ENCODE measurements at places on chromosomes 1 and 21.

DNA sequence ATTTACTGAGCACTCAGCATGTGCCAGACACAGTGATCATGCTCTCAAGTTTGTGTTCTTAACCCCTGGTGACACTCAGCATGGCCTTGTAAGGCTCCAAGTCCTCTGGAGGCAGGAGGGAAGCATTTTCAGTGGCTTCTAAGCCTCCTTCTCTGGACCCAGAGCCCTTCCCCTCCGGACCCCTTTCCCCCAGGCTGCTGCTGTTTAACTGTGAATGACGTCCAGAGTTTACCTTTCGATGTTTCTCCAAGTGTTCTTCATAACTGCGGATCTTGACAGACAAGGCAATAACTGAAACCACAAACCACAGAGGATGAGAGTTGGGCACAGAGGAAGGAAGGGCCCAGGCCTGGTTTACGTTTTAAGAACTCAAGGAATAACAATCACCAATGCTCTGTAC lies 6.5 kb downstream of the MRPS15 start:
- DNase-seq, result no peak

DNA sequence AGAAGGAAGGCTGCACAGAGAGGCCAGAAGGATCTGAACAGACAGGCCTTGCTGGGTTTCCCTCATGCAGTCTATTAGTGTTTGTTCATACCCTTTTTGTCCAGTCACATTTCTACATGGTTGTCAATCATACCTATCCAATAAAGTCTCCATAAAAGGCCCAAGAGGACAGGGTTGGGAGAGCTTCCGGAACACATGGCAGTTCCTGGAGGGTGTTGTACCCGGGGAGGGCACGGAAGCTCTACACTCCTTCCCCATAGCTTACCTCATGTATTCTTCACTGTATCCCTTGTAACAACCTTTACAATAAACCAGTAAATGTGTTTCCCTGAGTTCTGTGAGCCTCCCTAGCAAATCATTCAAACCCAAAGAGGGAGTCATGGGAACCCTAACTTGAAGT lies 28.0 kb downstream of the MCOLN2 start:
- DNase-seq, result no peak

DNA sequence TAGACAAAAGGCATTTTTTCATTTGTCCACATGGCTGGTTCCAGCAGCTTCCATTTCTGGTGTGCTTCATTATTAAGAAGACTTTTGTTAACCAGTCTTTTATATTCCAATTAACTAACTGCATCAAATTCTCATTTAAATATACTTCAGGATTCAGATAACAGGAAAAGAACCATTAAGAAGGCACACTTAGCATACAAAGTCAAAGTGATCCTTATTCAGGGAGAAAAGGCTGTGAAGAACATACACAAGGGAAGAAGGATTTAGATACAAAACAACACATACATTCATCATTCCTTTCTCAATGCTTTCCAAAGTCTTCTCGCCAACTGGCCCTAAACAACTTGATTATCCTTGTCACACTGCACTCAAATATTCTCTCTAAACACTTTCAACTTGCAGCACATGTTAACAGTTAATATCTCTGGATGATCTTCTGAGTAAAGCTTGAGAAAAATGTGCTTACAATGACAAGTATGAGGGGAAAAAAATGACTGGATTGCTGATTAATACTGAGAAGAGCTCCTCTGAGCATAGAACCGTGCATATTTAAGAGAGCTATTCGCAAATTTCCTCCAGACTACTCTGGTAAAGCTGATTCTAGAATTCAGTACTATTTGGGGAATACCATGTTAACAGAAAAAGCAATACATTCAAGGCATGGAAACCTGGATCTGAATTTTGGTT lies 225.2 kb upstream of the TNR start:
- no peak for DNase-seq

DNA sequence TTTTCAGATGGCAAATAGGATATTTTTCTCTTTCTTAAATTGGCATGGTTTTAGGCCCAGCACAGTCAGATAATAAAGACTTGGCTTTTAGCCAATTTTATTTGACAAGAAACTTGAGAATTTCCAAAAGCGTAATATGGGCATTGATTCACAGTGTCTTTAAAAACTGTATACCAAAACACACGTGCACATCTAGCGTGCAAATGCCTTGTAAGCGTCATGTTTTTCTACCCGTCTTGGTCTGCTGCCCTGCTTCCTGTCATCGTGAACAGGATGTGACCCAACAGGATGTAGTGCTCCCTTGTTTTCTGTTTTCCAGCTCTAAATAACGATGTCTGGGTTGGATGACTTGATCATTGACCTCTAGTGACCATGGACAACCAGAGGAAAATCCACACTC lies 24.7 kb upstream of the SLC44A3 start:
- DNase-seq, result no peak

GRCh38 chr21:16113052-16113715 lies 383.4 kb downstream of the USP25 start:
- no peak for DNase-seq

GRCh38 chr1:166822385-166822784 lies 16.9 kb upstream of the POGK start:
- DNase-seq, result no peak

DNA sequence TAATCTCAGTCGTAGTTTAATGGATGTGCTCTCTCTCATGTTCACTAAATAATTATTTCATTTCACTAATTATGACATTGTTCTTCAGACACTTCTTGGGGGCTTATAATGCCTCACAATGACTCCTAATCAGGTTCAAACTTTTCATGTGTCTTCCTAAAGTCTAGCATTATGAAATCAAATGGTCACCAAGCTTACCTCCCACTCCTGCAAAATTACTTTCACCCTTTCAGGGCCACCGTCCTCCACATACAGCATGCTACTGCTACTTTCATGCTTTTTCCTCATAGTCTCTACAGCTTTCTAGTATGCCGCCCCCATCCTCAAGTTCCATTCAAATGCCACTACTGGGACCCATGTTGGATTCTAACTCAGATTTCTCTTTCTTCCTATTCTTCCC lies 59.8 kb upstream of the C1orf53 start:
- DNase-seq, result no peak

GRCh38 chr1:163561580-163562295 lies 240.0 kb downstream of the NUF2 start:
- no peak for DNase-seq

DNA sequence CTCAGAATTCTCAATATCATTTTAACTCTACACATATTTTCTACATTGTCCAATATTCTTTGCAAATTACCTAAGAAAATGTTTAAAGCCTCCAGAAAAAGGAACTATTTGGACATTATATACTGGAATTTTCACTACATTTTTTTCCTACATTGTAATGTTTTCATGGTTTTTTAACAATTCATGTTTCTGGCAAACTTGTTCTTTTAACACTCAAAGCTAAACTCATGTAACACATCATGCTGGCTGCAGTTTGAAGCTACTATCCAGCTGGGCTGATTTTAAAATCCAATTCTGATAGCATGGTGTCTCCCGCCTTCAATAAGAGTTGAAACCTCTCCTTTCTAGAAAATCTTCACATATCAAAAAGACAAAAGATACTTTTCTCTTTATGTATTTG lies 52.0 kb downstream of the TGFBR3 start:
- DNase-seq, result no peak

GRCh38 chr1:24415910-24416665 lies 486 bp downstream of the NIPAL3 start:
- DNase-seq, result no peak

- DNase-seq, result no peak
These were observed 1.7 kb downstream of the ALDH9A1 start for GRCh38 chr1:165696625-165697100.

GRCh38 chr1:224897529-224898327 lies 31.7 kb upstream of the DNAH14 start:
- no peak for DNase-seq

- DNase-seq, result no peak
These were observed 42.6 kb upstream of the PTGS2 start for GRCh38 chr1:186722711-186723309.

DNA sequence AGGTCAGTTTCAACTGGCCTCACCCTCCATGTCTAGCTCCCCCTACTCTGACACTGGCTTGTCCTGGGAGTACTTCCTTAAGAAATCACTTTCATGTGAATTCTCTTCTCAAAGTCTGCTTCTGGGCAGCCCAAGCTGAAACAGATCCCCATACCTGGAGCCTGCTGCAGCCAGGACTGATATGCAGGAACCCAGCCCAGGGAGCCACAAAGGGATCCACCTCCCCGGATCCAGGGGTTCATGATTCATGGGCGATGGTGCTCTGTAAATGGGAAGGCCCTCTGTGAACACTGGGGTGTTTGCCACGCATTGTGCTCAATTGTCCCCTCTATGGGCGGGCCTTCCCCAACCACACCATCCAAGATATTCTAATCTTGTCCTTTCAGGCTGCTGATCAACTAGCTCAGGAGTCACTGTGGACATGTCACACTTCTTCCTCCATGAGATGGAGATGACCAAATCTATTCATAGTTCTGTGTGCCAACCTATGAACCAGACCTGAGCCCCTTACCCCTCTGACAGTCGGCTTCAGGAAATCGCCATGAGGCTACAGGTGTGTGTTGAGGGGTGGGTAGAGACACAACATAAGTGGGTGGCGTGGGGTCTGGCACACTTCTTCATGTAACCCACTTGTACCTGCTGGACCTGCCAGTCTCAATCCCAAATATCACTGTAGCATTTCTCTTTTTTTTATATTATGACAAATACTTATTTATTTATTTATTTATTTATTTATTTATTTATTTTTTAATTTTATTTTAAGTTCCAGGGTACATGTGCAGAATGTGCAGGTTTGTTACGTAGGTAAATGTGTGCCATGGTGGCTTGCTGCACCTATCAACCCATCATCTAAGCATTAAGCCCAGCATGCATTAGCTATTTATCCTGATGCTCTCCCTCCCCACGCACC lies 41.8 kb downstream of the RUNX3 start:
- no peak for DNase-seq

GRCh38 chr1:167332503-167332902 lies 111.8 kb downstream of the POU2F1 start:
- DNase-seq, result no peak

DNA sequence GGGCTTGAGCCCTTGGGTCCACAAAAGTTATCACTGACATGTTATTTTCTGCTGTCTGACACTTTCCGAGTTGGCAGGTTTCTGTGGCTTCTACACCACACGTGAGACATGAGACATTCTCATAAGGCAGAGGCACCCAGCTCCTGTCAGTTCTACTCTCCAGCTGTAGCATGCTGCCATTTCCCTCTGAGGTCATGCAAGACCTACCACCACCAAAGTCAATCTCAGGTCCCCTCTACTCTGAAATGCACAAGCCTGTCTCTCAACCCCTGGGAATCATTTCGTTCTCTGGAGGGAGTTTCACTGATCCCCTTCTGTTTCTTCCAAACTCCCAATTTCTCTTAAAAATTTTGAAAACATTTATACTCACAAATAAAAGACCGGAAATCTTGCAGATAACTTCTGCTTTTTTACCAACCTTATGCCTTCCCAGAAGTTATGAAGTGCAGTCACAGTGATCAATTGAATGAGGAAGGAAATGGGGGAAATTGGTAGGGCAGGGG lies 39.5 kb upstream of the CR2 start:
- peak; percentile 53 for DNase-seq

DNA sequence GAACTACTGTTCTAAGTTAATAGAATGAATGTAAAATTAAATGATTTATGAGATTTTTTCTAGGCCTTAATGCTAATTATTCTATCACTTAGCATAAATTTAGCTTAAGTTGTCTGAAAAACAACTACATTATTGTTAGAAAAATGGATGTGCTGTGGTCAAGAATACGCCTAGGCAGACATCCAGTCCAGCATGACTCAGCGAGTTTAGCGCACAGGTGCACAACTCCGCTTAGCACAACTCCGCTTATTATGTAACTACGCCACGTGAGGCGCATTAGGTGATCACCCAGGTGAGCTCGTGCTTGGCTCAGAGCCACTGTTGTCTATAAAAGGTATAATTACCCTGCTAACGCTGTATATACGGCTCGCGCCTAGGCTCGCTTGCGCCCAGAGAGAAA lies 1043.6 kb upstream of the ADGRL4 start:
- no peak for DNase-seq

GRCh38 chr1:11802973-11803885 lies 2.5 kb downstream of the MTHFR start:
- peak; percentile 74 for DNase-seq

DNA sequence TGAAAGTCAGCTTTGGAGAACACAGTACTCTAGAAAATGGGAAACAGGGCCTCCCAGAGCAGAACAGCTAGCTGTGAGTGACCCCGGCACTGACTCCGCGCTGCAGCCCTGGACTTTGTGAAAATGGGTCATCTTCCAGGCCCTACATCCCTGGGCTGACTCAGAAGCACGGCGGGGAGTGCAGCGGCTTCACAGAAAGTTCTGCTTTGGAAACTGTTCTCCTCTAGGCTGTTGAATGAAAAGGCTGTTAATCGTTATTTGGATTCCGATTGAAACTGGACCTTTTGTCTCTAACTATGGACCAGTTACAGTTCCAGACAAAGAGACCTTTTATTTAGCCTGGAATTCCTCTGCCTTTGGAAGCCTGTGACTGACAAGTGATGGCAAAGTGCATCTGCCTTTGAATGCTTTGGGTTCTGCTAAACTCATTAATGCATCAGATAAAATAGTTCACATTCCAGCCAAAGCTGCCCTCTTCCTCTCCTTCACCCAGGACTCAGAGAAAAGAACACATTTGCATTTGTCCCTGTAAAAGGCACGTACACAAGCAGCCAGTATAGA lies 144.9 kb upstream of the HOOK1 start:
- no peak for DNase-seq

DNA sequence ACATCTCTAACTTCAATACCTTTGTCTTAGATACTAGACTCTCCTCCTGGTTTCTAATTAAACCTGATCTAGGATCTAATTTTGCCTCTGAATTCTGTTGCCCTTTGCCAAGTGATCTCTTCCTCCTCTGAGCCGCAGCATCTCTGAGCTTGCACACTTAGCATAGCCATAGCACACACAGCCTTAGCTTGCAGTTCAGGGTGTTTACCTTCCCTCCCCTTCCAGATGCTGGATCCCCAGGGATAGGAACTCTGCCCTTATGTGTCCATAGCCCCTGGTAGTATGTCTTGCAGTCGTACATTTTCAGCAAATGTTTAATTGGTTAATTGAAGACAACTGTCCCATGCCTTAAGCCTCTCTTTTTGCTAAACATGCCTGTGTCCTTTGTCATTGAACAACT lies 30.3 kb downstream of the SELL start:
- no peak for DNase-seq

- no peak for DNase-seq
These were observed 332.2 kb downstream of the NTNG1 start for GRCh38 chr1:107473065-107473464.

DNA sequence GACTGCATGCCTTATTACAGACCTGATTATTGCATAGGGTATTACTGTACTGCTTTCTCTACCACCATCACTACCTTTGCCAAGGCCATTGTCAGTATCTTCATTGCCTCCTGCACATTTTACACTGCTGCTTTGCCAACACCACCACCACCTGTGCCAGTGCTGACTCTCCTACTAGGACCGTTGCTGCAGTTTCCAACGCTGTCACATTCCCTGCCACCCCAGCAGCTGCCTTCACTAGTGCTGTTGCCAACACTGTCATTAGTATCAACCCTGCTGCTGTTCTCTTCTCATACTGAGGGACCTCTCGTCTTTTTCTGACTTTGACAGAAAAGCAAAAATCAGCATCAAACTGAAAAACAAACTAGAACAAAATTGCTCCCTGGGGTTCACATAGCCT lies 394.9 kb upstream of the B3GALT2 start:
- DNase-seq, result no peak
